ENCODE measurements at places on chromosomes 7 and 10.

- DNase-seq = no peak
These were observed 89.2 kb downstream of the AOAH start for GRCh38 chr7:36635091-36635490.

DNA sequence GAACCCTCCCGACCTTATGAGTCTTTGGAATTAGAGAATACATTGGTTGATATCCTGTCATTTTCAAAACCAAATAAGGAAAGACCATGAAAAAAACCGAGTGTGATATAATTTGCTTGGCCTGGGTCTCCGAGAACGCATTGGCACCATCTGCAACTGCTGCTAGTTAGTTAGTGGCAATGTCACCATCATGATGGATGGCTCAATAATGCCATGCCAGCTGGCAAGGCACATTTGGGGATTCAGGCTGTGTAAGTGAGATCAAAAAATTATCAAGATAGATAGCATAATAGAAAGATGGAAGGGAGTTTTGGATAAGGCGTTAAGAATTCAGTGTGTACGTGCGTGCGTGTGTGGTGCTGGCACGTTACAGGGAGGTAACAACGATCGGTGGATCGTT is 134.7 kb upstream of the TCERG1L start:
- no peak for DNase-seq

DNA sequence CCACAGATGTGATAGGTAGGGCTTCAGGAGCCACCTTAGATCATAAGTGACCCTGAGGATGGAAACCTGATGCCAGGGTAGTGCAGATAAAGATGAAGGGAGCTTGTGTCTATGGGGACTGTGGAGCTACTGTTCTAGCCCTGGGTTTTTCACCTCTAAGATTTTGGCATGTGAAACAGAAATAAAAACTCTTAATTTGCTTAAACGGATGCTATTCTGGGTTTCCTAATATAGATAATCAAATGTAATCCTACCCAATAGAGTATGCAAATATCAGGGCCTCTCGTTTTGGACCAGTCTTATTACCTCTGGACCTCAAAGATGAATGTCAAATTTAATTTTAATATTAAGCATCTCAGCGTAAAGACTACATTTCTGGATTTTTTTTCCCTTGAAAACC is 49.3 kb downstream of the ABCB4 start:
- no peak for DNase-seq

DNA sequence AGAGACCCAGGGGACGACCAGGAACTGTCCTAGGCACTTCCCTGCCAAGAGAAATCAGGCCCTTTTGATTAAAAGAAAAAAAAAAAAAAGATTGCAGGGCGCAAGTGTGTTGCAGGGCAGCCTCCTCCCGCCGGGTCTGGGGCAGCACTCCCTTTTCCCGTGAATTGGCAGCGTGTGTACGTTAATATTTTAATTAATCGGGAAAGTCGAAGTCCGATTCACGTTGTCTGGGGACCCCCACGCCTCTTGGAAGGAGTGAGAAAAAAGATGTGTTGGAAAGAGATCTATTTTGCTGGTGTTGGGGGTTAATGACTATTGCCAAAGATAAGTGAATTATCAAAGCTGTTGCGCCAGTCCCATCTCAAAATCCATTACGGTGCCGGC is 1.3 kb upstream of the EBF3 start:
- no peak for DNase-seq

GRCh38 chr7:87876869-87877234 is 559 bp downstream of the DBF4 start:
- DNase-seq = no peak

DNA sequence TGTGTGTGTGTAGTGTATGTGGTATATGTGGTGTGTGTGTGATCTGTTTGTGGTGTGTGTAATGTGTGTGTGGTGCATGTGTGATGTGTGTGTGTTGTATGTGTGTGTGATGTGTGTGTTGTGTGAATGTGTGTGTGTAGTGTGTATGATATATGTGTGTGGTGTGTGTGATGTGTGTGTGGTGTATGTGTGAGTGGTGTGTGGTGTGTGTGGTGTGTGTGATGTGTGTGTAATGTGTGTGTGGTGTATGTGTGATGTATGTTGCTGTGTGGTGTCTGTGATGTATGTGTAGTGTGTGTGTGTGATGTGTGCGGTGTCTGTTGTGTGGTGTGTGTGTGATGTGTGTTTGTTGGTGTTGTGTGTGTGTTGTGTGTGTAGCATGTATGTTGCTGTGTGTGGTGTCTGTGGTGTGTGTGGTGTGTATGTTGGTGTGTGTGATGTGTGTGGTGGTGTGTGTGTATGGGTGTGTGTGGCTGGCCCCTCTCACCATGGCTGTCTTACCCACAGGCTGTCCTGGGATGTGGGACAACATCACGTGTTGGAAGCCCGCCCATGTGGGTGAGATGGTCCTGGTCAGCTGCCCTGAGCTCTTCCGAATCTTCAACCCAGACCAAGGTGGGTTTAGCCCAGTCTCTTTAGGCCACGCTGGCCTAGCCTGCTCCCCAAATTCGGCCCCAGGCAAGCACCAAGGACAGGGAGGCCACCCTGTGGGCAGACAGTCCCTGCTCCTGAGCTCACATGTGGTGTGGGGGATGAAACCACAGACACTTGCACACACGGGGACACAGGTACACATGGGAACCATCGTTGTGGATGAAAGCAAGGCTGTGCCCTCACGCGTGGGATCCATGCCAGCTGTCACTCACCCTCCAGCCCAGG is 25.6 kb downstream of the ADCYAP1R1 start:
- DNase-seq = no peak

- no peak for DNase-seq
These were observed 15.6 kb downstream of the ATXN7L1 start for GRCh38 chr7:105860793-105861192.

DNA sequence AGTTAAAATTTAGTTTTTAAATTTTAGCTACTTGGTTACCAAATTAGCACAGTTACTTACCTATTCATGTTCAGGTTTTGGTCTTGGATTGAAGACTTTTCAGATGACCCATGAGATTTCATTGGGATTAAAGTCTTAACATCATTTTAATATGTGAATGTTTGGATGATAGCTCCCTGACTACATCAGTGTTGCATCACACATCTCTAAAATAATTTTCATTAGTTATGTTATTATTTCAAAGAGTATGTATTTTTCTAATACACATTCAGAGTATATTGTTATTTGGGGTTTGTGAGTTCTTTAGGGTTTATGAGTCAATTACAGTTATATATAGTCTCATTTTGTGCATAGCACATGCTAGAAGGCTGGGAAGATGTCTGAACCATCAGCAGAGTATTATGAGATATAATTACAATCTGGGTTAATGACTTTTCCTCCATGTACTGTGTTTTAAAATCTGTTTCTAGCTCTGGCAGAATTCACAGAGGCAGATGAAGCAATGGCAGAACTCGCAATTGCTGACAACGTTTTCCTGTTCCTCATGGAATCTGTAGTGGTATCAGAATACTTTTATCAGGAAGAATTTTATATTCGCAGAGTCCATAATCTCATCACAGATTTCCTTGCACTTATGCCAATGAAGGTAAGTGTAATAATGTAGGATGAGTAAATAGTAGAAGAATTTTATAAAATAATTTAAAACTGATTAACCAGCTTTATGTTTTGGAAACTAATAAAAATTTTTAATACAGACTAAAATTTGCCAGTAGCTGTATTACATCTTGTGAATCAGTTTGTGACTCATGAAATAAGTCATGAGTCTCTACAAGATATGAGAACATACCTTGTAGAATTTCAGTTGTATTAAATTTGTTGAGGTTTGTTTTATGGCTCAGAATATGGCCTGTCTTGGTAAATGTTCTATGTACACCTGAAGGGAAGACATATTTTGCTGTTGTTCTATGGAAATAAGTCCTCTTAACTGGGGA is 26.9 kb downstream of the NUP205 start:
- no peak for DNase-seq

DNA sequence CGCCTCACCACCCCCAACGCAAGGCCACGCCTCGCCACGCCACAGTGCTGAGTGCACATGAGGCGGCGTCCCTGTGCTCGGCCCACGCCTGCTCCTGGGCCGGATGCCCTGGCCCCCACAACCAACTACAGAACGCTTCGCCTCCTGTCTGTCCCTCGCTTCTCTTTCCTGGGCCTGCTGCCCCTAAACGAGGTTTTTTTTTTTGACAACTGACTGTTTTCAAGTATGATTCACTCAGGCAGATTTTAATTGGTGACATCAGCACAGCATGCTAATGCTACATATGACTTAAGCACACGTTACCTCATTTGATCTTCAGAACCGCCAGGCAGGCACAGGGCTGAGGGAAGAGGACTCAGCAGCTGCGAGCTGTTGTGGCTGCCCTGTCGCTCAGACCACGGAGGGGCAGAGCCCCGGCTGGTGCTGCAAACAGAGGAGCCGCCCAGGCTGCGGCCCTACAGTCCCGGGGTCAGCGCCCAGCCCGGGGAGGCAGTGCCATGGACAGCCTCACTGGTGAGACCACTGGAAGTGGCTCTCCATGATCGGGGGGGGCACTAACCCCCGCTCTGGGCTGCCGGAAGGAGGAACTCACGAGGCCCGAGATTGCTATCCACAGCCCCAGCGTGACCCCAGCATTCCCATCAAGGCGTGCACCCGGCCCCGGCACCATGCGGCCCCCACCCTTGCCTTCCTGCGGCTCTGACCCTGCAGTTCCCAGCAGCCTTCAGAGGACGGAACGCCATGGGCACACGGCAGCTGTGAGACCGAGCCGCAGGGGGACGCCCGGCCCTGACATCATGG is 212.8 kb downstream of the MAD1L1 start:
- DNase-seq = peak; percentile 16

GRCh38 chr10:127790066-127790624 is 53.2 kb downstream of the FOXI2 start:
- no peak for DNase-seq

GRCh38 chr7:150429699-150430098 is 20.7 kb upstream of the GIMAP8 start:
- no peak for DNase-seq

DNA sequence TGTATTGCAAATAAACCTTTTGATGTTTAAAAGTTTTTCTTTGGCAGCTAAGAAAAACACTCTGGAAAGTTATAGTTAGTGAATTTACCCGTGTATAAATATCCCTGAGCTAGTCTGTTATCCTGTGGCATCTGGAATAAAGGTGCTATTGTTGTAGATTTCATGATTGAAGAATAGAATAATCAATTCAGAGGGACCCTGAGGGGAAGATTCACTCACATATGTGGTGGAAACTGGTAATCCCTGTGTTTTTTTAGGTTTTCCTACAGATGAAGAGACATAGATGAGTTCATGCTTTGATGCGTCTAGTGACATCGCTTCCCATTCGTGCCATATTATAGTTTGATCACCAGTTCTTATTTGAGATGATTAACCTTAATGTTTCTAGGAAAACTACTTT is 164.6 kb downstream of the TWIST1 start:
- no peak for DNase-seq

GRCh38 chr10:104735036-104735756 is 94.1 kb downstream of the SORCS3 start:
- no peak for DNase-seq

DNA sequence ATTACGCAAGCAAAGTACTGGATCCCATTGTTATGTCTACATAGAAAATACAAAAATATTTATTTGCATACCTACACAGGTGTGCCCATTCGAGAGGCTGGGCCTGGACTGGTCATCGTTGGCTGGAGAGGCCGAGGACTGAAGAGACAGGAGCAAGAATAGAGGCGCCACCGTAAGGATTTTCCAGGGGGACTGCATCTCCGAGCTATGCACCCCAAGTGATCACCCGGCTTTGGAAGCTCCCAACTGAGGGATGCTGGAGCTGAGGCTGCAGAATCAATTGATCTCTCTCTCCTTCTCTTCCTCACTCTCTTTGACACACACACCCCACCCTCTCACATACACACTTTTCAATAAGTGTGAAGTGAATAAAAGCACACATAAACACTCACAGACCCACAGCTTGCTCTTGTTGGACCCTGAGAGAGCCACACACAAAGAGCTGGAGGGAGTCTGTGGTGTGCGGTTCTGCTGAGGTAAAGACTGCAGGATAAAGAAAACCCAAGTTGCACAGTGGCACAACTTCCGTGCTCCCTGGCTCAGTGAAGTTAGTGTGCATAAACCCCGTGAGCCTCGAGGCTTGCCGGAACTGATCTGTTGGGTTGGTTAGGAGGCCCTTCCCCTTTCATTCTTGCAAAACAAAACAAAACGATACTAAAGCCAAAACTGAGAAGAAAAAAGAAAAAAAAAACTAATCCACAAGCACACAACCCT is at the start of gene AOAH:
Gene AOAH, minus strand, starts transcription at position 544 of the 714 bp plus-strand sequence. Its CDS starts 346 bp downstream, at position 198.
- no peak for DNase-seq

- DNase-seq = no peak
These were observed 16.8 kb downstream of the TRIM8 start for GRCh38 chr10:102660888-102661657.

- DNase-seq = no peak
These were observed 227.3 kb downstream of the TWIST1 start for GRCh38 chr7:18890134-18890533.

- DNase-seq = no peak
These were observed 655.4 kb upstream of the MKI67 start for GRCh38 chr10:128781637-128782036.

GRCh38 chr7:601595-602340 is 82.1 kb upstream of the PDGFA start:
- peak; percentile 76 for DNase-seq

- DNase-seq = no peak
These were observed 347.8 kb downstream of the ARL4A start for GRCh38 chr7:13035233-13035632.

DNA sequence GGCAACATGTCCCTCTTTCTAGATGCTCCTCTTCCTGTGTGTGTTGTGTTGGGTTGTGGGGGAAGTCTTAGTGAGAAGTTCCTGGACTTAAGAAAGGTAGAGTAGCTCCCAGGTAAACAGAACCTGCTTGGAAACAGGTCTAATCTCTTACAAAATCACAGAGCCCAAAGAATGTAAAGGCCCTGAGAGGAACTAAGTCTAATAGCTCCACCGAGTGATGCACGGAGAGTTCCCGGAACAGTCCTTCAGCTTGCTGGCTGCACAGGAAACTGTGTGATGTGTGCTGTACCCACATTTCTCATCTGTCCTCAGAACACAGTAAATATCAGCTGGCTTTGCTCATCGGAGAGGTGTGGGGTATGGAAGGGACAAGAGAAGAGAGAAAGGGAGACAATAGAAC is 182.6 kb upstream of the LYZL1 start:
- DNase-seq = no peak

DNA sequence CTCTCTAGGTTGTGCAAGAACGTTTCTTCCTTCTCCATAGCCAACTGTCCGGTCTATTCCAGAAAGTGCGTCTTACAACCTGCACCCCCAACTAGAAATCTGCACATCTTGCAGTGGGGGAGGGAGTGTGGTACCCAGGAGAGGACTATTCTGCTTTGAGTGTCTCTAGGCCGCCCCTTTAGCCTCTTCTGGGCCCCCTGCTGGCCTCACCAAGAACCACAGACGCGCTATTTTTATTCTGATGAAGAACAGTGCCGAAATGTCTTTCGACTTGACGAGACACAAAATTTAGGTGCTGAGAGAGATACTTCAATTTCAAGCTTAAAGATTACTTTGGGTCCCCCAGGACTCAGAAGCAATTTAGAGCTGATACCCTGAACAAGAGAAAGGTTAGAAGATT is 1.0 kb downstream of the CNPY1 start:
- no peak for DNase-seq
